ENCODE measurements at places on chromosomes 6 and 20.

- DNase-seq: no peak
Observed at GRCh38 chr20:47304287-47304686, 52.2 kb downstream of the ZMYND8 start.

- DNase-seq: no peak
Observed at GRCh38 chr6:39247667-39248194, 18.5 kb upstream of the KCNK5 start.

- DNase-seq: no peak
Observed at GRCh38 chr6:100347901-100348550, 116.7 kb downstream of the SIM1 start.

GRCh38 chr6:94862112-94862511, 715.2 kb upstream of the MANEA start:
- DNase-seq: no peak

- DNase-seq: no peak
Observed at GRCh38 chr20:43840382-43841070, 74.1 kb upstream of the TOX2 start.
